ENCODE measurements at places on chromosomes 12 and 14.

- no peak for DNase-seq
Observed at GRCh38 chr14:99715266-99716000, 31.3 kb downstream of the CYP46A1 start.

DNA sequence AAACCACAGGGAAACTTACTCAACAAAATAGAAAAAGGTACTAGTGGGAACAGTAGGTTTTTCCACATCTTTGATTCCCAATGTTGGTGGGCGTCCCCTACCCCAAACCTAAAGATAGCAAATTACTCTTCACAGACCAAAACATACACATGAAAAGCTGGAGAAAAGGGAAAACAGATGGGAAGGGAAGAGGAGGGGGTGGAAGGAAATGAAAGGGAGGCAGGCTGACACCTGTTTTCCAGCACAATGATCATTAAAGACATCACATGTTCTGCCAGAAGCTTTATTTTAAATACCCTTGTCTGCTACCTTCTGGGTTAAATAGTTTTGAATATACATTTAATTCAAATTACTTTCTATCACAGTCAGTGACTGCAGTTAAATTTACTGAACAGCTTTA is 1617.9 kb upstream of the SEL1L start:
- DNase-seq, result no peak

- DNase-seq, result no peak
Observed at GRCh38 chr12:92695056-92695455, 7.7 kb upstream of the PLEKHG7 start.

DNA sequence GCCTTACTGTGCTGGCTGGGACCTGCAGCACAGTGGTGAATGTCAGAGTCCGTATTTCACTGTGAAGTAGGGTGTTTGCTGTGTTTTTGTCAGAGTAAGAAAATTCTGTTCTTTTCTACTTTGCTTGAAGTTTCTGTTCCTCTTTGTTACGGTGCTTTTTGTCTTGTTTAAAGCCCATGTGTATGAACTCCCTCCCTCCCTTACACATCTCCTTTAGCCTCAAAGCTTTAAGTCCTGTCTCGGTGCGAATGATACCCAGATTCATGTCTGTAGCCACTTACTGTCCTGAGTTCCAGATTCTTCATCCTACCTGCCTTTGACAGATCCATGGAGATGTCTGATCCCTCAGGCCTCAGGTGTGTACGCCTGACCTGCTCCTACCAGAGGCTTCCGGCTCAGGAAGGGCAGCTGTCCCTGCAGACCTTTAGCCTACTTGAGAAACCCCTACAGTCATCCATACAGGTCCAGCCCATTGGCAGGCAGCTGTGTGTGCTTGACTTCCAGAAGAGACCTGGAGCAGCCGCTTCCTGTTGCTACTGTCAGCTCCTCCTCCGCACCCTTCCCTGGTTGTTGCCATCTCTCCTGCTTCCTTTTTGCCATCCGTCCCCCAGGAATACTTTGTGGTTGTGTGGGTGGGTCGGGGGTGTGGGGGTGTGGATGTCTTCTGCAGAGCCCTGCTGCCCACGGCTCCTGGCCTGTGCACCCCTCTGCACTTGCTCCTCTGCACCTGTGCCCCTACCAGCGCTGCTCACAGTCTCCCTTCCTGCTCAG is 72.9 kb downstream of the DDX51 start:
- peak; percentile 76 for DNase-seq

GRCh38 chr12:80838708-80839107 is 99.0 kb downstream of the LIN7A start:
- peak; percentile 45 for DNase-seq

GRCh38 chr14:91911474-91912032 is 35.9 kb downstream of the FBLN5 start:
- DNase-seq, result peak; percentile 53

- DNase-seq, result no peak
Observed at GRCh38 chr12:67430708-67431335, 161.7 kb downstream of the CAND1 start.

GRCh38 chr12:128455851-128456250 is 188.9 kb downstream of the TMEM132C start:
- DNase-seq, result no peak

DNA sequence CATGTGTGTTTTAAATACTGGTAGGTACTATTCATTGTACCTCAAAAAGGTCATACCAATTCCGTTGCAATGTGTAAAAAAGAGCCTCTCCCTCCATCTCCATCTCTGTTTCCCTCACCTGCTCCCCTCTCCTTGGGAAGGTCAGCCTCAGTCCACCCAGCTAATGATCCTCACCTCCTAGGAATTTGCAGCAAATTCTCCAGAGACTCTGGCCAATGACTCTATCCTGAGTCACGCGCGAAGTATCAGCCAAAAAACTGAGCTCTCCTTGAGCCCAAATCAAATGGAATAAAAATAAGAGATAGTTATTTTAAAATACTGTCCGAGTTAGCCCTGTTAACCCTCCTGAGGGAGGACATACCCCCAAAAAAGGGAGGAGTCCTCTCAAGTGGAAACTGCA is 148.4 kb downstream of the DPF3 start:
- no peak for DNase-seq

GRCh38 chr14:20628063-20628854 is 13.2 kb downstream of the OR6S1 start:
- no peak for DNase-seq

GRCh38 chr12:131055596-131056233 is 102.0 kb downstream of the ADGRD1 start:
- no peak for DNase-seq

DNA sequence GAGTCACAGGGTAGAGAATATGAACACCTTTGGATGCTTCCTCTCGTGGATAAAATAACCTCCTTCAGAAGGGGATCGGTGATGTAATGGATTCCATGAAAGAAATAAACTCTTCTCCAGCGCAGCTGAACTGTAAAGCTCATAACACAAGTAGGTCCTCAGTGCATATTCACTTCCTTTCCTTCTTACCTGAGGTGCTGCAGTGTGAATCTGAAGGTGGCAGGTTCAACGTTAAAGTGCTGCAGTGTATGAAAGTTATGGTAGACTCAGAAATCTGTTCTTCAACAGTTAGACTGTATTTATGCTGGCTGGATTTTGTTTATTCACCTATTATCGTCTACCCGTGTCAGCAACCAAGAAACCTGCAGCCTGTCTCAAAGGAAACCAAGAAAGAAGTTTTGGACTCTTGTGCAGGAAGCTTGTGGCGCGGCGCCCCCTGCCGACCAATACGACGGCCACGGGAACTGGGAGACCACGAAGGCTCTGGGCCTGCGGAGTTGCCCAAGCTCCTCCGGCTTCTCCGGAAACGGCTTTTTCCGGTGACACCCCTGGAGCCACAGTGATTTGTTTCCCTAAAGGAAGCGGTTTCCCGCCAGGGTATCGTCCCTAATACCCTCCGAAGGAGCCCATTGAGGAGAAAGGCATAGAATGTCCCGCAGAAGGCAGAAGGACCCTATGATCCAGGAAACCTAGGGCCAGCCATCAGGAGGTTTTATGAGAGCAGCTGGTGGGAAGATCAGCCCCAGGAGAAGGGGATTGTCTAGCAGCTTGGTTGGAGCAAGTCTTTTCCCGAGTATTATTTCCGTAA is 17.6 kb upstream of the RNASE3 start:
- no peak for DNase-seq

DNA sequence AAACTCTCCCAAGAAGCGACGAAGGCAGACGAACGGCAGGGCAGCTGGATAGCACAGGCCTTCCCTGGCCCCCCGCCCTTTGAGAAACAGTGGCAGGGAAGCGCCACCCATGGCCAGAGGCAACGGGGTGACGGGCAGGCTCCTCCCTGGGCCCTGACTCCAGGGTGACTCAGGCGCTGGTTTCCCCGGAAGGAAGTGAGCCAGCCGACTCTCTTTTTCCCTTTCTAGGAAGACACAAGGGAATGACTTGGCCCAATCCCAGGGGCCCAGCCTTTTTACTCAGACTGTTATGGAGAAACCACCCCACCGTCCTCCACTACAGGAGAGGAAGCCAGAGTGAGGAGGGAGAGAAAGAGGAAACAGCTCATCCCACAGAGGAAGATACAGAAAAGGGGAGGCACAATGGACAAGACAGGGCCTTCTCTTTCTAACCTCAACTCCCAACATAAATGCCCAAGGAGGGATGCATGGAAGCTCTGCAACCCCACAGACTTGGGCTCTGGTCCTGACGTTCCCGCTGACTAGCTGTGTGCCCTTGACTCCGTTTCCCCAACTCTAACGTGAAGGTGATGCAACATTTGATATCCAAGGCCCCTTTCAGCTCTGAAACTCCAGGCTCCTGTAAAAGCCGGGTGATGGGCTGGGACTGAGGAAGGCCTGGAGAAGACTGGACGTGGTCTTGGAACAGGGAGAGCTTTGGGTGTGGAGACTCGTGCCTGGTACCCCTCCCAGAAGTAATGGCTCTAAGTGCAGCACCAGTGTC is 27.9 kb downstream of the ACTN1 start:
- no peak for DNase-seq

DNA sequence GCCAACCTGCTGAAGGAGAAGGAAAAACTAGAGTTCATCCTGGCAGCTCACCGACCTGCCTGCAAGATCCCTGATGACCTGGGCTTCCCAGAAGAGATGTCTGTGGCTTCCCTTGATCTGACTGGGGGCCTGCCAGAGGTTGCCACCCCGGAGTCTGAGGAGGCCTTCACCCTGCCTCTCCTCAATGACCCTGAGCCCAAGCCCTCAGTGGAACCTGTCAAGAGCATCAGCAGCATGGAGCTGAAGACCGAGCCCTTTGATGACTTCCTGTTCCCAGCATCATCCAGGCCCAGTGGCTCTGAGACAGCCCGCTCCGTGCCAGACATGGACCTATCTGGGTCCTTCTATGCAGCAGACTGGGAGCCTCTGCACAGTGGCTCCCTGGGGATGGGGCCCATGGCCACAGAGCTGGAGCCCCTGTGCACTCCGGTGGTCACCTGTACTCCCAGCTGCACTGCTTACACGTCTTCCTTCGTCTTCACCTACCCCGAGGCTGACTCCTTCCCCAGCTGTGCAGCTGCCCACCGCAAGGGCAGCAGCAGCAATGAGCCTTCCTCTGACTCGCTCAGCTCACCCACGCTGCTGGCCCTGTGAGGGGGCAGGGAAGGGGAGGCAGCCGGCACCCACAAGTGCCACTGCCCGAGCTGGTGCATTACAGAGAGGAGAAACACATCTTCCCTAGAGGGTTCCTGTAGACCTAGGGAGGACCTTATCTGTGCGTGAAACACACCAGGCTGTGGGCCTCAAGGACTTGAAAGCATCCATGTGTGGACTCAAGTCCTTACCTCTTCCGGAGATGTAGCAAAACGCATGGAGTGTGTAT is 2.4 kb downstream of the FOS start:
- no peak for DNase-seq

- DNase-seq, result no peak
Observed at GRCh38 chr14:71380271-71380670, 473.0 kb downstream of the PCNX1 start.

GRCh38 chr14:34794941-34795340 is 80.2 kb downstream of the BAZ1A start:
- DNase-seq, result no peak

DNA sequence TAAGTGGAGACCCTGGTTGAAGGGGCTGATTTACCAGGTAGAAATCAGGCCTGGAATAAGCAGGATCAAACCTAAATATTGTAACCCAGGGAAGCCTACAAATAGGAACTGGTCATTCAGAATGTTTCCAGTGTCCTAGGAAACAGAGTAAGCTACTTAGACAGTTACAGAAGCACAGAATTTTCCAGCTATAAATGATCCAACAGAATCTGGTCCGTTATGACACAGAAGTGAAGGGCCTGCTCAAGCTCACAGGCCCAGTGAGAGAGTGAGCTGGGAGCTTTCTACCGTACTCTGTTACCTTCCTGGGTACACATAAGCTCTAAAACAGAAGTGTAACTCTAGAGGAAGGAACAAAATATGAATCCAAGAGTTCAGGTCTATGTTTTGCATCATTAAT is 119.1 kb downstream of the TTC7B start:
- DNase-seq, result no peak

DNA sequence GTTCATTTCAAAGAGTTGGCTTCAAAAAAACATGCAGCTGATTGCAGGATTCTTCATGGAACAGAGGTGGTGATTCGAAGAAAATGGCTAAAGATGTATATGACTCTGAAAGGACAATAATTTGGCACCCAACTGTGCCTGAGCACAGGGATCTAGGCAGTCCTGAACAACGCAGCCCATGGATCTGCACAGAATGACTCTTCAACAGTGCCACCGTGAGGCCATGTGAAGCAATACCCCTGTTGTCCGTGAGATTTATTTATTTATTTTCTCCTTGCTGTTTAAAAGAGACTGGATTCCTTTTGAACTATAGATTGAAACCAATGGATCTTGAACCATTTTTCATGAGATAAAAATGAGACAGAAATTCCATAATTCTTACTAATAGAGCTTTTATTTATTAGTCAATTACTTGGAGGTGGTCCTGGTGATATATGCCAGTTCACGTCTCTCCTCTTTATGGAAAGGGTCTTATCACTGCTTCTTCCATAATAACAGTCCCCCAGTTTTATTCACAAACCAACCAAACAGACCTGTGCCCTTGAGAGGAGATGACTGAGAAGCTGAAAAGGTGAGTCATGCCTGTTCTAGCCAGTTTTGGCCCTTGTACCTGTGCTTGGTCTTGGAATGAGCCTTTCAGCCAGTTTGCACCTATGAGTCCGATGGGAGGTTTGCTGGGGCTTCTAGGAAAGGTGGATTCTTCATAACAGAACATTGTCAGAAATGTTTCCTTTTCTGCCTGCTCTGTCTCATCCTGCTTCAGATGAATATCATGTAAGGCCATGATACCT is 1598.3 kb downstream of the AACS start:
- peak; percentile 21 for DNase-seq

GRCh38 chr14:101460986-101461750 is 100.1 kb upstream of the DIO3 start:
- no peak for DNase-seq

- DNase-seq, result peak; percentile 60
Observed at GRCh38 chr12:123113026-123113425, 37.9 kb downstream of the PITPNM2 start.

DNA sequence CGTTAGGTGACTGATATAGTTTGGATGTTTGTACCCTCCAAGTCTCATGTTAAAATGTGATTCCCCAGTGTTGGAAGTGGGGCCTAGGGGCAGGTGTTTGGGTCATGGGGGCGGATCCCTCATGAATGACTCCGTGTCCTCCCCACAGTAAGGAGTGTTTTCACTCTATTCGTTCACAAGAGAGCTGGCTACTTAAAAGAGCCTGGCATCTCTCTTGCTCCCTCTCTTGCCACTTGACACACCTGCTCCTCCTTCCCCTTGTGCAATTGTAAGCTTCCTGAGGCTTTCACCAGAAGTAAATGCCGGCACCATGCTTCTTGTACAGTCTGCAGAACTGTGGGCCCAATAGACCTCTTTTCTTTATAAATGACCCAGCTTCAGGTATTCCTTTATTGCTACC is 2.6 kb downstream of the IFI27L2 start:
- DNase-seq, result no peak

GRCh38 chr12:57935331-57935730 is 6.0 kb upstream of the ATP23 start:
- DNase-seq, result no peak
